ENCODE measurements at places on chromosomes 3 and 15.
A peak's percentile ranks its signal among the peaks of the same experiment; 100 is the strongest.

GRCh38 chr3:73144828-73145227, 83.4 kb downstream of the EBLN2 start:
- DNase-seq: no peak

- no peak for DNase-seq
Measured at GRCh38 chr3:177836671-177837070, 639.4 kb upstream of the TBL1XR1 start.

DNA sequence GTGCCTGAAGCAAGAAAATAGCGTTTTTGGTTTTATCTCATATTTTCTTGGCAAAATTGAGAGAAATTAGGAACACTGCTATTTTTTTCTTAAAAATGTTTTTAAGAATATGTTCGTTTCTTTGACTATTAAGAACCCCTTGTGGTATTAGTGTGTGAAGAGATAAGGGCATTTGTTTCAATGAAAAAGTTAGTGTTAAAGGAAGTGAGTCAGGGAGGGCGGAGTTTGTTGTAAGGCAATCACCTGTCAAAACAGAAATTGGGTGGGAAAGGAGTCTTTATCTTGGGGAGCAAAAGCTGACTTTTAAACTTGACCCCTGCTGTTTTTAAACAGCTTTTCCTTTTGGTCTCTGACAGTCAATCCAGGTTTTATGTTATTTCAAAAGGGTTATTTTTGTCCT, 4.2 kb downstream of the RAP2B start:
- peak; percentile 68 for DNase-seq

GRCh38 chr15:68646156-68646555, 67.4 kb downstream of the CORO2B start:
- DNase-seq: no peak

GRCh38 chr15:76065245-76065644, 5.5 kb downstream of the TMEM266 start:
- DNase-seq: peak; percentile 24

- no peak for DNase-seq
Measured at GRCh38 chr3:97131476-97131875, 317.1 kb downstream of the EPHA6 start.

DNA sequence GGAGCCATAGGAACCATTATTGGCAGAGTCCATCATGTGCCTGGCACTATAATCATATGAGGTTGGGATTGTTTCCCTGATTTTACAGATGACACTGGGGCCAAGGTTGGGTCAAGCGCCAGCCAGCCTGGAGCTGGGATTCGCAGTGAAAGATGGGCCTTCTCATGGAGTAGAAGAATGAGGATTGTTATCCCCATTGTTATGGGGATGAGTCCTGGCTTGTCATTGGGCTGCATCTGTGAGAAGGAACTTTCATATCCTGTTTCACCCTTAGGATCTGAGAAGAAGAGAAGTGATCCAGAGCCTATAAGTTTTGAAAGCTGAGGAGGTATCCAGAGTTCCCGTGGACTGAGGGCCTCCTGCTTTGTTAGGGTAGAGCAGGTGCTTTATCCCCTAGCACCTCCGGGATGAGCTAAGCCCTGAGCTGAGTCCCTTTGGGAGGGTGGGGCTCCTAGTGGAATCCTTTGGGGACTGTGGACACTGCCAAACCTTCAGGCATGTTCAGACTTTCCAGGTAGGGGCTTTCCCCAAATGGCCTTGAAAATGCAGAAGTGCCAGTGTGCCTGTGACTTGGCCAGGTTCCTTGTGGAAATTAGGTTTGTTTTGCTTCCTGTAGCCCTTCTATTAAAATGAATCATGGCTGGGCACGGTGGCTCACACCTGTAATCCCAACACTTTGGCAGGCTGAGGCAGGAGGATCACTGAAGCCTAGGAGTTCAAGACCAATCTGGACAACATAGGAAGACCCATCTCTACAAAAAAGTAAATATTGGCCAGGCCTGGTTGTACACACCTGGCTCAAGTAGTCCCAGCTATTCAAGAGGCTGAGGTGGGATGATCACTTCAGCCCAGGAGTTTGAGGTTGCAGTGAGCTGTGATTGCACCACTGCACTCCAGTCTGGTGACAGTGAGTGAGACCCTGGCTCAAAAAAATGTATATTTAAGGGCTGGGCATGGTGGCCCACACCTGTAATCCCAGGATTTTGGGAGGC, 30.2 kb upstream of the BSN start:
- no peak for DNase-seq

- DNase-seq: no peak
Measured at GRCh38 chr15:35088329-35088728, 3.2 kb upstream of the NANOGP8 start.

DNA sequence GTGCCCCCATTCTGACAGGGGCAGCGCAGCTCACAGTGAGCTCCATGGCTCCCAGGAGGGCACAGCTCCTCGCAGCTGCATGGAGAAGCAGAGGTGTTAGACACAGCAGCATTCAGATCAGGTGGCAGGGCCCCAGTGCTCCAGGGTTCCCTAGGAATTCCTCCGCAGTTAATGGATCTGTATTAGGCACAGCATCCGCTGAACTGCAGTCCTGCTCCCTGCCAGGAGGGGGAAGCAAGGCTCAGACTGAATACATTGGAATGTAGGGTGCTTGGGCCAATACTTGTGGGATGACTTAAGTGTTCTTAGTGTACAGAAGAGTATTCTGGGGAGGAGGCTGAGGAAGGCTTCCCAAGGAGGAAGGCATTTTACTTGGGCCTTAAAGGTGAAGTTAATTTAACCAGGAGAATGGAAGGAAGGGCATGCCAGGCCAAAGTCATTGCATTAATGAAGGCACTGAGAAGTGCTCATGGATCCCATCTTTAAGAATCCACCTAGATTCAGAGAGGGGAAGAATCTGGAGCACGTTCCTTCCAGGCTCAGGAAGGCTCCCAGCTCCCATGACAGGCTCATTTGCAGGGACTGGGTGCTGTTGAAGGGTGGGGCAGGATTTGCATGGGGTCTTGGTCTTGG, 111.6 kb downstream of the RAB11A start:
- DNase-seq: peak; percentile 10

GRCh38 chr3:157220211-157220610, 60.3 kb upstream of the CCNL1 start:
- no peak for DNase-seq

GRCh38 chr15:62866366-62866765, 176.2 kb upstream of the TPM1 start:
- no peak for DNase-seq

GRCh38 chr15:47997195-47998080, 123.4 kb upstream of the SLC24A5 start:
- DNase-seq: no peak

GRCh38 chr3:5554245-5554747, 366.8 kb downstream of the EDEM1 start:
- DNase-seq: no peak

GRCh38 chr3:151316267-151316991, at the start of gene GPR87:
Gene GPR87, minus strand, starts transcription at chr3:151316820. Its CDS starts 16,720 bp downstream, at chr3:151300100.
- peak; percentile 7 for DNase-seq

GRCh38 chr3:128285042-128285966, 132.0 kb downstream of the EEFSEC start:
- DNase-seq: no peak

DNA sequence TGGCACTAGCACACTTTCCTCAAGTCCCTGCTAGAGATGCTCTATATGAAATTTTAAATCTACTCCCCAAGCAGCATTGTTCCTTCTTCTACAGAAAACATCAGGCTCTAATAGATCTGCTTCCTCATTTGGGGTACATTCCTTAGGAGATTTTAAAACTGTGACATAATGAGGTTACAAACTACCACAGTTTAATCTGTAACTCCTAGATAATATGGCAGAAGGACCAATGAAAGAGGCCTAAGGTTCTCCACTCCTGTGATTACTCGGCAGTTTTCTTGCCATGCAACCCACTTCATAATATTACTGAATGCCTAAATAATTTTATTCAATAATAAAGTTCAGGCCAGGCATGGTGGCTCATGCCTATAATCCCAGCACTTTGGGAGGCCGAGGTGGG, 16.1 kb downstream of the ZNF106 start:
- no peak for DNase-seq

- no peak for DNase-seq
Measured at GRCh38 chr3:149000206-149000745, 8.9 kb downstream of the GYG1 start.

GRCh38 chr15:41564286-41564959, 5.4 kb downstream of the TYRO3 start:
- DNase-seq: no peak

GRCh38 chr3:9831253-9831652, 12.6 kb downstream of the RPUSD3 start:
- DNase-seq: no peak

GRCh38 chr3:43998370-43998835, 243.3 kb upstream of the TOPAZ1 start:
- DNase-seq: no peak

DNA sequence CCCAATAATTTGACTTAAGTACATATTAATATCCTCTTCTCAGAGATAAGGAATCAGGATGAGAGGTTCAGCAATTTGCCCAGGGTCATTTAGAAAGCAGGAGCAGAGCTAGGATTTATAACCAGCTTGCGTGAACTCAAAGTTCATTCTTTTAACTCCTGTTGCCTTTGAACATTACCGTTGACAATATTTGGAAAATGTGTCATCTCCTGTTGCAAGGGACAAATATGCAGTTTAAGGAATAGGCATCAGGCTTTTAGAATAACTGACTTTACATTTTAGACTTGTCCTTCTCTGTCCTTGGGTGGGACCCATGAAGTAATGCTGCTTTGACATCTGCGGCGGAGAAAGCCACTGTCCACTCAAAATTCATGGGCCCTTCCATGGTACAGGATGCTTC, 252.2 kb upstream of the RGMA start:
- DNase-seq: no peak

DNA sequence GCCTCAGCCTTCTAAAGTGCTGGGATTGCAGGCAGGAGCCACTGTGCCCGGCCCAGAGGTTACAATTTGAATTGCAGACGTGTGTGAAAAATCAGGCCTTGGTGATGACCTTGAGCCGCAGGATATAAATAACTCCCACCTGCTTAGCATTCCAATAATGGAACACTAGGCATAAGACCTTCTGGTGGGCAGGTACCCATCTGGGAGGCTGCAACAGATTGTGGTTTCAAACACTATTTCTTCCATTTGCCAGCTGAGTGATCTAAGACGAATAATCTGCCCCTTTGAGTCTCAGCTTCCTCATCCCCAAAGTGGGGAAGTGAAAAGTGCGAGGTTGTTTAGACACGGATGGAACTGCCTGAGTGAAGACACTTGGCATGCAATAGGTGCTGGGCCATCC, 47.7 kb upstream of the HERC1 start:
- DNase-seq: no peak

- no peak for DNase-seq
Measured at GRCh38 chr15:100614918-100615317, 12.5 kb downstream of the ASB7 start.

DNA sequence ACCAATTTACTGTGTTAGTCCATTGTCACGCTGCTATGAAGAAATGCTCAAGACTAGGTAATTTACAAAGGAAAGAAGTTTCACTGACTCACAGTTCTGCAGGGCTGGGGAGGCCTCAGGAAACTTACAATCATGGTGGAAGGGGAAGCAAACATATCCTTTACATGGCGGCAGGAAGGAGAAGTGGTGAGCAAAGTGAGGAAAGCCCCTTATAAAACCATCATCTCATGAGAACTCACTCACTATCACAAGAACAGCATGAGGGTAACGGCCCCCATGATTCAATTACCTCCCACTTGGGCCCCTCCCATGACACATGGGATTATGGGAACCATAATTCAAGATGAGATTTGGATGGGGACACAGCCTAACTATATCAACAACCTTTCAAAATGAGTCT, 20.2 kb downstream of the USF3 start:
- DNase-seq: no peak

GRCh38 chr3:167978071-167978470, 117.7 kb downstream of the GOLIM4 start:
- no peak for DNase-seq

GRCh38 chr3:178545337-178545736, 9.1 kb downstream of the KCNMB2 start:
- no peak for DNase-seq

- no peak for DNase-seq
Measured at GRCh38 chr3:195697582-195698324, 23.0 kb upstream of the MUC20 start.

GRCh38 chr3:114998971-114999579, 148.0 kb downstream of the ZBTB20 start:
- no peak for DNase-seq

- DNase-seq: no peak
Measured at GRCh38 chr3:110139048-110139447, 801.7 kb upstream of the DPPA4 start.

DNA sequence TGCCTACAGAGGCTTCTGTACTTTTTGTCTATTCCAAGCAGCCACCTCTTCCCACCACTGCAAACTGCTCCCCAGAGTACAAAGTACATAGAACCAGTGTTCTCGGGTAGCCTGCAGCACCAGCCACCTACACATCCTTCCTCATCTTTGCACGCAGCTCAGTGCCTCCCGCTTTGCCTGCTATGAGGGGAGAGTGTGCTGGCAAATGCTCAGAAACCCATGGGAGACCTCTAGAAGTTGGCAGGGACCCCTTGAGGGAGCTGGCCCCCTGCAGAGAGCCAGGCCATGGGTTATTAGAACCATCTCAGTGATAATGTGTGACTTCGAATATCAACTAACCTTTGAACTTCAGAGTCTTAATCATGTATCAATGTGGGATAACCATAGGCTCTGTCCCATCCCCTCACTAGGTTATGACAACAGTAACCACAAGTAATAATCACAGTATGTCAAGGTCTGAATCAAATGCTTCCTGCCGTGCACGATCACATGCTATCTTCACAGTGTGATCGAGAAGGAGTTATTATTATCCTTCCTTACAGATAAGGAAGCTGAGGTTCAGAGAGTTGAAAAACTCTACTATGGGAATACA, 22.8 kb upstream of the SMAD3 start:
- DNase-seq: peak; percentile 23

DNA sequence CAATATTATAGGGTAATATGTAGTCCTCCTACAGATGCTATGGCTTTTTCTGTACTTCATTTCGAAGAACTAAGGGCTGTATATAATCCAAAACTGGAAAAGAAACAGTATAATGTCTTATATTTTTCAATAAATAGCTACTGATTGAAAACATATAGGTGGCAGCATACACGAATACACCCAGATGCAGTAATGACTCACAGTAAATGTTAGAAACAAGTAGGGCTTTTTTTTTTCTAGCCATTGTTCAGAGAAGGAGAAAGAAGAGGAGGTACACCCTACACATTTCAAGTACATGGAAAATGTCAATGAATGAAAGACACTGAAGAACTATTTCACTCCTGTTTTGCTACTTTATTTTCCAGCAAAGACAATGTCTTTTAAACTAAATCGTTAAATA, 9.4 kb downstream of the DAZL start:
- no peak for DNase-seq

- DNase-seq: no peak
Measured at GRCh38 chr3:57078344-57078634, 17.8 kb downstream of the SPATA12 start.

DNA sequence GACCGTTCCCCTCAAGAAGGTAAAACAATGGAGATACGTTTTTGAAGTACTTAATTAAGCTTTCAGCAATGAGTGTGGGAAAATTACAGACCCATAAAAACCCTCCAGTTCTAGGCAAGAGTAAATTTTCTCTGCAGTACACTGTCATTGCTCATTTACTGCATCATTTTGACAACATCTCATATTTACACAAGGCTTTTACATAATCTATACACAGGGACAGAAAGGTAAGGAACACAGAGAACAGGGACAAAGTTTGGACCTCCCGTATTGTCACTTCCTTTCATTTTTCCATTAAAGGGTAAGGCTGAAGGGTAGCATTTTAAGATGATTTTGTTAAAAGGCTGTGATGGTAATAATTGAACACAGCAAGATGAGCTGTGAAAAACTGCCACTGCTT, 7.4 kb upstream of the HGD start:
- no peak for DNase-seq
